ENCODE measurements at places on chromosomes 11 and 22. TPM values are rescaled to one million over a fixed set of nuclear protein-coding genes. Genes with fewer than 3 reads are reported as not detected.

- no peak for DNase-seq
These were observed 50.4 kb upstream of the C11orf87 start for GRCh38 chr11:109371444-109372176.

GRCh38 chr11:101974255-101974654 is 57.9 kb upstream of the ANGPTL5 start:
- no peak for DNase-seq

GRCh38 chr11:2743427-2744110 is 43.8 kb upstream of the KCNQ1OT1 start:
- no peak for DNase-seq

The PTPRJ gene
- polyA plus RNA-seq = 9.3 TPM

Data from hepatocyte (in vitro differentiated cells).